Fibroblast of skin of back (primary cell): ENCODE measurements at places on chromosomes 11 and 22.

DNA sequence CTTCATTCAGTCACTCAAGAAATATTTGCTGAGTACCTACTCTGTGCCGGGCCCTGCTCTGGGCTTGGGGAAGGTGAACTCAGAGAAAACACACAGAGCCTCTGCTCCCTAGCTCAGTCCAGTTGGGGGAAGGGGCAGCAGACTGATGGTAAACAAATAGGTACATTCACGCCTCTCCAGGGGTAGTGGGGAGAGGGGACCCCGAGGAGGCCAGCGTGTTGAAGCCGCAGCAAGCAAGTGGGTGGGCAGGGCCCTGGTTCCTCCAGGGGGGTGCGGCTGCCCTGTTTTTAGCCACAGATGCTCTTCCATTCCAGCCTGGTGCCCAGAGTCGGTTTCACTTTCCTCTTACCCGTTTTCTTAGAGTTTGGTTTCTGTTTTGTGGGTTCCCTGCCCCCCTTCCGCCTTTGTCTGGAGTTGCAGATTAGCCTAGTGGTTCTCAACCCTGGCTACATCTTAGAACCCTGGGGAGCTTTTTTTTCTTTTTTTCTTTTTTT, 8.7 kb downstream of the DRAP1 start:
- no peak for DNase-seq

GRCh38 chr11:87453531-87454089, 415.9 kb downstream of the TMEM135 start:
- DNase-seq = peak; percentile 49

GRCh38 chr11:44709281-44709562, 17.5 kb upstream of the TSPAN18 start:
- no peak for DNase-seq

GRCh38 chr11:112724496-112724790, 236.8 kb upstream of the NCAM1 start:
- DNase-seq = no peak

- DNase-seq = no peak
Measured at GRCh38 chr22:43370036-43370435, 26.9 kb upstream of the SCUBE1 start.

DNA sequence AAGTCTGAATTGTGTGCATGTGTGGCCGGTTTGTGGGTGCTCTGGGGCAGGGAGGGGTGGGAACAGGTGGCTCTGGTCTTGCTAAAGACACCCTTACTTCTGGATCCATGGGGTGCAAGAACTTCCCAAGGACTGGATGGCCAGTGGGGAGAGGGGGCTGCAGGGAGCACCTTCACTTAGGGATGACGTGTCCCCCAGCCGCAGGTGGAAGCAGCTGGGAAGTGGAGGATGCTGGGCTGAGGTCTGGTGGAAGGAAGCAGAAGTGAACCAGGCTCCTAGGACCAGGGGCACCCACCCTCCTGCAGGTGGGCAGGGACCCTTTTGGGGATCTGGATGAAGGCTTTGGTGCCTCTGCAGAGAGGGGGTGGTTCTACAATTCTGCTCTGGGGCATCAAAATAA, 9.9 kb upstream of the MIEF1 start:
- DNase-seq = no peak

GRCh38 chr22:37230673-37231405, 13.2 kb downstream of the RAC2 start:
- no peak for DNase-seq
